Activated CD8-positive, alpha-beta memory T cell treated with anti-CD3 and anti-CD28 coated beads for 4 hours (primary cell): ENCODE measurements at places on chromosomes 1 and 21.
A peak's percentile ranks its signal among the peaks of the same experiment; 100 is the strongest.

DNA sequence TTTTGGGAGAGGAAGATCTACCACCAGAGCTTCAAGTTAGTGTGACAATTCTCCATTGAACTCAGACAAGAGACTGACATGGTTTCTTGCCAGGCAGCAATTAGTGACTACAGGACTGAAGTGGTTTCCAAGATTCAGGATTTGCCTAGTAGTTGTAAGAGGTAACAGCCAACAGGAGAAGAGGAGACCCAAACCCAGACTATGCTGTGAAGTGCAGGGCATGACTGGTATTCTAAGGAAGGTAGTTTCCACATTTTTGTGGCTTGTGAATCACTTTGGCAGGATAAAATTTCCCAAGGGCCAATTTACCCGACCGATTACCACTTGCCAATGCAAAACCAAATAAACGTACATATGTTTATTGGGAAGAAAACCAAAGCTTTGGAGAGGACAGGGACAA lies 14.7 kb upstream of the RAP1A start:
- DNase-seq = no peak

DNA sequence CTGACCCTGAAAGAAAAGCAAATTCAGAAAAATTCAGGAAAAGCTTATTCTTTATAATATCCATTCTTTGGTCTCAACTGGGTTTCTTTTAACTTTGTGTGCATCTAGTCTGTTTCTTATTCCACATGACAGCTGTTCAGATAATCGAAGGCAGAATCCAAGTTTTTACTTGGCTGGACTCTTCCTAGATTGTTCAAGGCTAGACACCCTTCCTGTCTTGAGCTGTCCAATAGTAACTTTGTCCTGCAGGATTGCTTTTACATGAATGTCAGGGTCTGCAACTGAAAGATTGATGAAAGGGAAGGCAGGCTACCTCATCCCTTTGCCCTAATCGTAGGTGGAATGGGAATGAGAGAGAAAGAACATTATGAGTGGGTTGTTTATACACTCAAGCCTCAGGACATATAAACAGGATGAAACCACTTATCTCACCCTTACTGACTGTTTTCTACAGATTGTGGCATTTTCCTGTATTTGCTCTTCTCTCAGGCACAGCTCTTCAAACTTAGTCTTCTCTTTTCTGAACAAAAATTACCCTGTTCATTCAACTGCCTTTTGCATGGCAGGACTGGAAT lies 76.9 kb downstream of the LEPR start:
- DNase-seq = no peak

- DNase-seq = no peak
Observed at GRCh38 chr21:32921632-32922230, 104.0 kb upstream of the OLIG2 start.

GRCh38 chr1:27021354-27022031 lies 8.8 kb upstream of the TENT5B start:
- no peak for DNase-seq

DNA sequence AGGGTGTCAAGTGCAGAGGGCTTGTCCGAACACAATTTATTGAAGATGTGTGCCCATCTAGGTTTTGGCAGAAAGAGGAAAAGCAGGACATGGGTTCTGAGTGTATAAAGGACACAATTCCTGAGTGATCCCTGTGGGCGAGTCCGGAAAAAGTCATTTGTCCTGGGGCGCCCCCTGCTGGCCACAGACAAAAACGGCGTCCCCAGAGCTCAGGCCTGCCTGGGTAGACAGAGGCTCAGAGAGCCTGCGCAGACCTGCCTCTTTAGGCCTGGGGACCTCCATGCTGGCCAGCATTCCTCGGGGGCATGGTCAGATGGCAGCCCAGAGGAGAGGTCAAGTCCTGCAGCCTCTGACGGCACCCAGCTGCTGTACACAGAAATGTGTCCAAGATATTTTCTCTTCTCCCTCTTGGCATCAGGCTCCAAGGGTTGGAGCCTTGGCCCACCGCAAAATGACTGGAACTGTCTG lies 65.5 kb upstream of the LRP8 start:
- peak; percentile 43 for DNase-seq

DNA sequence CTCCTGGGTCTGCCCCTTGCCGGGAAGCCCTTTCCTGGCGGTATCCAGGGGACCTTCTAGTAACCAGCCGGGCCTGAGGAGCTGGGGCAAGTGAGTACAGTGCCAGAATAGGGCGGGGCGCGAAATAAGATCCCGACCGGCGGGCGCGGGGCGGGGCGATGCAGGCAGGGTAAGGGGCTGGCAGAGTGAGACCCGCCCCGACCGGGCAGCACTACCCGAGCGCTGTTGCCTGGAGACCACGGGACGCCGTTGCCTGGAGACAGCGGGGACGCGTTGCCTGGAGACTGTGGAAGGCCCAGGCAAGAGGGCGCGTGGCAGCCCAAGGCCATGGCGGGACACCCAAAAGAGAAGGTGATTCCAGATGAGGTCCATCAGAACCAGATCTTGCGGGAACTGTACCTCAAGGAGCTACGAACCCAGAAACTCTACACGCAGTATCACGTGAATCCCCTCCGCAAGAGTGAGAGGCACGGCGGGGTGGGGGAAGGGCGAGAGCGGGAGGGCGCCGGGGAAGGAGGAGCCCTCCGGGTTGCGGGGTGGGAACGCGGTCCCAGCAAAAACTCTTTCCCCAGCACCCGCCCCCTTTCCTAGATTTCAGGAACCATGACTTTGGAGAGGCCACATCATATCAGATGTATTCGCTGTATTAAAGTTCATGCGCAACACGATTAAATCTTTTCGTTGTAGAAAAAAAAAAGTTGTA lies 24.3 kb downstream of the EBNA1BP2 start:
- DNase-seq = no peak

DNA sequence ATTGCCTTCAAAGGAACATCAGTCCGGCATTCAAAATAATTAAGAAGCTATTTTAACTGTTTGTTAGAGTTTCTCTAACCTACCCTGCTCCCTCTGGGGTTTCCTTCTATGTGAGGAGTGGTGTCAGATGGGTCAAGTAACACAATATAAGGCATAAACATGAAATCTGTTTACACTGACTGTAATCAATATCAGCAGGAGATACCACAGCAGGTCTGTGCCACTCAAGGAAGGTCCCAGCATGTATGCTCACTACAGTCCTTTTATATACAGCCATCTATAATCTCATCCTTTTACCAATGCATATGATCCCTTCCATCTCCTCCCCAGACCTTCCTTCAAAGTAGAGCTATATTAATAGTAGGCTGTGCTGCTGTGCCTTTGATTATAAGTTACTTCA lies 25.4 kb downstream of the EEIG2 start:
- no peak for DNase-seq

DNA sequence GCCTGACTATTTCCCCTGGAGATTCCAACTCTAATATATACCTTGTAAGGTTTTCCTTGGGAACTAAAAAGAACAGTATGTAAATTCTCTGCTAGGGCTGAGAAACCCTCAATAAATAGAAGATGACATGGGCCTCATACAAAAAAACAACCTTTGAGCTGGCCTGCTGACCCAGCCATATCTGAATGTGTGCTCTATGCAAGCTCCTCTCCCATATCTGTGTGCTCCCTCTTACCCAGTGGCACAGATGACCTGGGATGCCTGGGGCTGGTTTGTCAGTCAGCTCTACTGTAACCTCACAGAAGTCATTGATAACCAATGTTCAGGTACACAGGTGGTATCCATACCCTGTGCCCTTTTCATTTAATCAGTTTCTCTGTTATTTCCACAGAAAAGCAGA lies 329.2 kb downstream of the SEC16B start:
- no peak for DNase-seq
